Stimulated activated memory B cell treated with anti-CD40 and anti-IgM and Interleukin-4, amounts not matched to agents 10 μg/mL and 1 μg/mL and 100 μg/mL, for 72 hours (primary cell): ENCODE measurements at places on chromosomes 7 and 10.

GRCh38 chr7:77651575-77652162, 44.6 kb upstream of the RSBN1L start:
- ATAC-seq: no peak

DNA sequence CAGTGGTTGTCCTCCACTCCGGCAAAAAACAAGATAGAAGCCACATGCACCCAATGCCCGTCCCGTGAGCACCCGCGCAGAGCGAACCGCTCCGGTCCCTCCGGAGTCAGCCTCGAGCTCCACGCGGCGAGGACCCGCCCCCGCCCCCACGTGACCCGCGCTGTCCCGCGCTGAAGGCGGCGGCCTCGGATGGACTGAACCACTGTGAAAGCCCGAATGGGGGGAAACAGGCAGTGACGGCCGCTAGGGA, 766 bp upstream of the EIF3B start:
- ATAC-seq: peak; percentile 85

GRCh38 chr7:95509199-95509598, 23.5 kb downstream of the ASB4 start:
- no peak for ATAC-seq

GRCh38 chr10:78541481-78542140, 507.9 kb downstream of the RPS24 start:
- no peak for ATAC-seq

DNA sequence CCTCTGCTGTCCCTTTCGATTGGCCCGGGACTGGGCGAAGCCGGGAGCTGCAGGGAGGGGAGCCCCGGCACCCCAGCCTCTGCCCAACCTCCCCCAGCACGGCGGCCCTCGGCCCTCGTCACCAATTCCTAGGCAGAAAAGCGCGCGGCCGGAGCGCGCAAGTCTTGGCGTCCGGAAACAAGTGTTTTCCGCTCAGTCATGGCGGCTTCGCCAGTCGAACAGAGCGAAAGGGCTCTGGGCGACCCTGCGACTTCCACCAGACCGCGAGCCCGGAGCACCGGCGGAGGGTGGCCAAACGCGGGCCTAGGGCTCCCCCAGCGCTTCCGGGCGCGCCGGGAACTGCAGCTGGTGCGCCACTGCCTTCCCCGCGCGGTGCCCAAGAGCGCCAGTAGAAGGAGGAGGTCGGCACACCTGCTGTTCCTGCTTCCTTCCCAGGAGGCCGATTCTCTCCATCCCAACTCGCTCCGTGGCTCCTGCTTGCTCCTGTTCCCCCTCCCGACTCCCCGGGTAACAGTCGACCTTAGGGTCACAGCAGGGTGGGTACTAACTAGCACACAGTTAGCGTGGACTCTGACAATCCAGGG, 729.9 kb downstream of the ZWINT start:
- ATAC-seq: peak; percentile 69

GRCh38 chr10:99346247-99346646, 17.1 kb downstream of the CNNM1 start:
- ATAC-seq: no peak

DNA sequence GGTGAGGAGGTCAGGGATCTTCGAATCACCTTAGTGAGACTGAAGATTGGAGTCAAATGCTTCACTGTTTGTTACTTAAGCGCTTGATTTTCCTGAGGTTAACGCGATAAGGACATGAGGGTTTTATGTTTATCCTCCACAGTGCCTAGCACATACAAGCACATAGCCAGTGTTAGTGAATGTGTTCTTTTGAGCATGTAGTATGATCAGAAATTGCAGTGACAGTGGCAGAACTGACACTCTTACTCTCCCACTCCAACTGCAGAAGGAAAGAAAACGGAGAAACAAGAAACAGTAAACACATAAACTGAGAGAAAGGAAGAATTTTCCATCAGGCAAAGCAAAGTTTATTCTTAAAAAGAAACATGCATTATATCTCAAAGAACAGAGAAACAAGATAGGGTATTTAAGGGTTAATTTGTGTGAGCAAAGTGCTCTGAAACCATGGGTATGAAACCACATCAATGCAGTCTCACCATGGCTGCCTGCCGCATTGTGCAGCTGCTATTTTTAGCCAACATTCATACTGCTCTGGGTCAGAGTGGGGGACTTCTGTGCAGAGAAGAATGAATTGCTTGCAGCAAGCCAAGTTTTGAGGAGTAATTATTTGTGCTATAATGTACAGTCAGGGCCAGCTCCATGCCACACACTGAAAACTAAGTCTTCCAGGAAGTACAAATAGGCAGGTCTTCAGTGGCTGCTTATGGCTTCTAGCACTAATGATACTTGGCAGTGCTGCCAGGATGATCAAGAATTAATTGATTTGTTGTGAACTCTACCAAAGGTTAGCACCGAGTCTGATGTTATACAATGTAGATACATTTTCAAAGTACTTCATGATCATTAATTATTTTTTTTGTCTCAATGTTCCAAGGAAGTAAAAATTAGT, 152.0 kb downstream of the MACC1 start:
- peak; percentile 55 for ATAC-seq

DNA sequence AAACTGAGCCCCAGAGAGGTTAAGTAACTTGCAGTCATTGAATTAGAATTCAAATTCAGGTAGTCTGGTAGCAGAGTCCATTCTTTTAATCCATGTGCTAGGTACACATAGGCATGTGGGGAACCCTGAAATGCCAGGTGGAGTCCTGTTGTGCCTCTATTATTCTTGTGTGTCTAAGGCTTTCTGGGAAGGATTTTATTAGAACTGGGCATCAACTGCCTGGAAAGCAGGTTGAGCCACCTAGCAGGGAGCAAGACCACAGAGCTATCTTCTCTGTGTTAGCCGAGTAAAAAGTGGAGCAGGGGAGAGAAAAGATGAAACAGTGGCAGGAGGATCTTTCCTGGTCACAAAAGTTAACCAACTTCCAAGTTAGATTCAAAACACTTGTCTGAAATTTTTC, 494.6 kb downstream of the LRMDA start:
- no peak for ATAC-seq

DNA sequence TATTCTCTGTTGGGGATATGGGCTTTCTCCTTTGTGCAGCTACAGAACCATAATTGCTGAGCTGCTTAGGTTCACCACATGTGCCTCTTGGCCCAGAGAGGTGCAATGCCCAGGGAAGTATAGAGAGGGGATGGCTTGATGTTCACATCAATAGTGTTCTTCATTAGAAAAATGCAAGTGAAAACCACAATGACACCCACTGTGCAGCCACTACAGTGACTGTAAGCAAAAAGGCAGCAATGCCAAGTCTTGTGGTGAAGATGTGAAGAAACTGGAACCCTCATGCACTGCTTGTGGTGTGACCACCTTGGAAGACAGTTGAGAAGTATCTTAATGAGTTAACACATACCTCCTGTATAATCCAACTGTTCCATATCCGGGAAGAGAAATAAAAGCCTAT, 318.9 kb upstream of the ZMIZ1 start:
- no peak for ATAC-seq

GRCh38 chr7:15848362-15848761, 161.9 kb upstream of the MEOX2 start:
- no peak for ATAC-seq

- ATAC-seq: no peak
Observed at GRCh38 chr10:29358010-29358616, 69.2 kb downstream of the LYZL1 start.

DNA sequence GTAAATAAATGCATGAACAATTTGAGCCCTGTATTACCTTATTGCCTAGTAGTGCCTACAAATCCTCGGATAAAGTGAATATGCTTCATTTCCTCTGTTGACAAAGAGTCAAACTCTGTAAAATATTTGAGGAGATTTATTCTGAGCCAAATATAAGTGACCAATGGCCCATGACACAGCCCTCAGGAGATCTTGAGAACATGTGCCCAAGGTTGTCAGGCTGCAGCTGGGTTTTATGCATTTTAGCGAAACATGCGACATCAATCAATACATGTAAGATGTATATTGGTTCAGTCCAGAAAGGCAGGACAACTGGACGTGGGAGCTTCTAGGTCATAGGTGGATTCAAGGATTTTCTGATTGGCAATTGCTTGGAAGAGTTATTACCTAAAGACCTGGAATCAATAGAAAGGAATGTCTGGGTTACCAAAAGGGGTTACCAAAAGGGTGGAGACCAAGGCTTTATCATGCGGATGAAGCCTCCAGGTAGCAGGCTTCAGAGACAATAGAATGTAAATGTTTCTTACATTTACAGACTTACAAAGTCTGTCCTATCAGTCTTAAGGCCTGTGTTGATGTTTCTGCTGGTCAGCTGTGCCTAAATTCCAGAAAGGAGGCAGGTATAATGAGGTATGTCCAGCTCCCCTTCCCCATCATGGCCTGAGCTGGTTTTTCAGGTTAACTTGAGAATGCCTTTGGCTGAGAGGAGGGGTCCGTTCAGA, 220.1 kb upstream of the FZD1 start:
- no peak for ATAC-seq

- ATAC-seq: no peak
Observed at GRCh38 chr7:23477962-23478866, 7.9 kb upstream of the IGF2BP3 start.

GRCh38 chr7:92766461-92767003, 69.8 kb downstream of the CDK6 start:
- ATAC-seq: no peak

GRCh38 chr7:117827862-117828261, 45.4 kb downstream of the CTTNBP2 start:
- ATAC-seq: no peak

- no peak for ATAC-seq
Observed at GRCh38 chr7:80450621-80451308, 61.1 kb downstream of the GNAT3 start.

GRCh38 chr10:26451903-26452302, 13.8 kb downstream of the APBB1IP start:
- ATAC-seq: no peak

GRCh38 chr7:39404907-39405306, 161.3 kb upstream of the YAE1 start:
- no peak for ATAC-seq

DNA sequence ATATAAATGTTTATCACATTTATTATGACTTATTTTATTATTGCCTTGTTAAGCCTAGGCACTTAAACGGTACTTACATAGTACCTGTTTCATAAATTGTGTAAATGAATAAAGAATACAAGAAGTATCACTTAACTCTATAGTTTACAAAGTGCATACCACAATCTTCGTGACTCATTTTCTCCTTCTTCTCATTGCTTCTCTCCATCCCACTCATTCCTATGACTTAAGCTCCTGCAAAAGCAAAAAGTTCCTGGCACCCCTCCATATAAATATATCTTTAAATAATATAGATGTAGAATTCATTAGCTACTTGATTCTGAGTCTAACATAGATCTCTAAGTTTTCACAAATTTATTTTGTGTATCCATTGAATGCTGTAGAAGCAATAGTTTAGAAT, 1382.0 kb upstream of the CELF2 start:
- no peak for ATAC-seq
